Neural crest cell (in vitro differentiated cells): ENCODE measurements at places on chromosomes 2 and 18. TPM values are rescaled to one million over a fixed set of nuclear protein-coding genes. Genes with fewer than 3 reads are reported as not detected.

FLACC1 gene
- 0.77 and 1.0 TPM in 2 replicates for total RNA-seq

DAPL1 gene
- not detected in 2 replicates for total RNA-seq

C2orf15 gene
- total RNA-seq, result 0.23 and 0.37 TPM in 2 replicates

SLC35F6 gene
- total RNA-seq, result 28.9 and 30.6 TPM in 2 replicates

CPS1 gene
- total RNA-seq, result 7.9 and 8.8 TPM in 2 replicates

ZFP36L2 gene
- 39.8 and 39.9 TPM in 2 replicates for total RNA-seq

TFCP2L1 gene
- total RNA-seq, result not detected in 2 replicates

MAT2A gene
- 404 and 405 TPM in 2 replicates for total RNA-seq

COLEC11 gene
- not detected in 2 replicates for total RNA-seq

DOK1 gene
- 22.4 TPM in 2 replicates for total RNA-seq

AQP12B gene
- total RNA-seq, result not detected in 2 replicates

LDLRAD4 gene
- total RNA-seq, result 1.4 and 1.7 TPM in 2 replicates

GYPC gene
- 84.4 and 89.4 TPM in 2 replicates for total RNA-seq

CCDC68 gene
- not detected in 2 replicates for total RNA-seq

AFF3 gene
- total RNA-seq, result 20.9 and 25.7 TPM in 2 replicates

IL36B gene
- not detected in 2 replicates for total RNA-seq

ERCC3 gene
- 63.6 and 67.4 TPM in 2 replicates for total RNA-seq

DTNA gene
- total RNA-seq, result 11.3 and 13.3 TPM in 2 replicates

GKN2 gene
- total RNA-seq, result not detected in 2 replicates

C1D gene
- total RNA-seq, result 17.3 and 20.2 TPM in 2 replicates

DNA sequence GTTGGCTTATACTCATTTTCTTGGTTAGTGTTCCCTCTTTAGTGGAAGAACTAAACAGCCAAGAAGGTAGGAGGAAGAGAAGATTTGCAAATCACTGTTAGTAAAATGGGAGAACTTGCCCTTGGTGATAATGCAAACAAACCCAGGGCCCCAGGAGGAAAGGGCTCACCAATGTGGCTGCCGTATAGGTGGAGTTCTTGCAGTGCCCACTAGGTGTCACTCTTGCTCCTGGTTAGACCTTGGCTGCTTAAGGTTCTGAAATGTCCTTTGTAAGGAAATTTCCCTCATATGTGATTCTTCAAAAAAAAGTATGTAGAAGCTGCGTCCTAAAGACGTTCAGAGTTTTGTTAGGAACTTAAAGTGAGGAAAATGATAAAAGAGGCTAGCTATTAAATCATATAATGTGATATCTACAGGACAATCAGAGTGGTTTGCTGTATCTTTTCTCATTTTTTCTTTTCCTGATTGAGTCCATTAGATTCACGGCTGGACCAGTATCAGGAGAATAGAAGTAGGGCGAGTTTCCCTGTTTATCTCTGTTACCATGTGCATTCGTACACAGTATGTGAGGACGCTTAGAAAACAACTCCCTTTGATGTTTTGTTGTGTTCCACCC is 48.6 kb downstream of the RPIA start:
- DNase-seq, result peak; percentile 69
- H3K4me1 ChIP-seq, result peaks cover 10% of the 10 kb centered on the region
- H3K27ac ChIP-seq, result no peak overlapping the region
- no peak overlapping the region for H3K4me3 ChIP-seq

DNA sequence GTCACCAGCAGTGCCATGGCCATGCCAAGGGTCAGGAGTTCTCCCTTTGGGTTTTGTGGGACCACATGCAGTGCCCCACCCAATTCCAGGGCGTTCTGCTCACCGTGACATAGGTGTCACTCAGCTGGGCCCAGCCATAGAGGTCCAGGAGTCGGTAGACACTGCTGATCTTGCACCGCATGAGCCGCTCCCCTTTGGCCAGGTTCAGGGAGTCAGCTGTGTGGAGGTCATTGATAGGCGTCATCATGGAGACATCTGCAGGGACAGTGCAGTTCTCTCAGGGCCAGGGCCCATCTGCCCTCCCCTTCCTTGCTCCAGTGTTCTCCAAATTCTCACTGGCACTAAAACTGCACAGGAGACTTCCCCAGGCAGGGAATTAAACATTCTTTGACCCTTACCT is 71.9 kb downstream of the ADD2 start:
- DNase-seq, result no peak
- H3K27me3 ChIP-seq, result no peaks in the 10 kb centered on the region
- peaks cover 3% of the 10 kb centered on the region for H3K36me3 ChIP-seq
- no peak overlapping the region for H3K27ac ChIP-seq
- H3K4me3 ChIP-seq, result no peak overlapping the region

DNA sequence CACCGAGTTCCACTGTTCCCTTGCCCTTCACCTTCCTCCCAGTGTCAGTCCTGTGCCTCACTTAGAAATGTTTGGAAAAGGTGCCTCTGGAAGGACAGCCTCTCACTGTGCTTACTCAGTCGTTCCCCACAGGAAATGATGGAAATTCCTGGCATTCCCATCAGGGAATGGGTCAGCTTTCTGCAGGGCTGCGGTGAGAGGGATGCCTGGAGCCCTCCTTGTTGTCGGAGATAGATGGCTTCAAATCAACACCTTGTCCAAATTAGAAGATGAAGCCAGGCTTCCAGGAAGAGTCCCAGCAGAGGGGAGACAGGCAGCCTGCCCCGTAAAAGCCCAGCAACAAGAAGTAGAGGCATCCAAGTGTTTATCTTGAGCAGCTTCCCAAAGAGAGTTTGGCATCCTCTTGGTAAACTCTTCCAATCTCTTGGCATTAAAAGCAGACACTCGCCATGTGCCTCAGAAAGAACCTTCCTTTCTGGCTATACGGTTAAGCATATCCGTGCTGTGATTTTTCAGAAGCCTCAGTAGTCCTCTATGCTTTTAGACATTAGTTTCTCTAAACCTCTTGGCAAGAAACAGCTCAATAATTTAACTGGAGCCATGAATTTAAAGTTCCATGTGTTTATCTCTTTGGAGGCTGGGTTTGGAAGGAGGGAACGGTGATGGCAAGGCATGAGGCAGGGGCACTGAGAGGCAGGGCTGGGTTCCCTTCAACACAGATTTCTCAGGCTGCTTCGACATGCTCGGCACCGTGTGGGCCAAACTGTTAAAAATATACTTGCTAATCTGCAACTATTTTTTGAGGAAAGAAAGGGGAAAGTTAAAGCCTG is 25.1 kb downstream of the COLEC12 start:
- H3K4me1 ChIP-seq, result peaks cover 20% of the 10 kb centered on the region
- H3K4me3 ChIP-seq, result no peak overlapping the region
- no peak overlapping the region for H3K27ac ChIP-seq
- no peak for DNase-seq

DNA sequence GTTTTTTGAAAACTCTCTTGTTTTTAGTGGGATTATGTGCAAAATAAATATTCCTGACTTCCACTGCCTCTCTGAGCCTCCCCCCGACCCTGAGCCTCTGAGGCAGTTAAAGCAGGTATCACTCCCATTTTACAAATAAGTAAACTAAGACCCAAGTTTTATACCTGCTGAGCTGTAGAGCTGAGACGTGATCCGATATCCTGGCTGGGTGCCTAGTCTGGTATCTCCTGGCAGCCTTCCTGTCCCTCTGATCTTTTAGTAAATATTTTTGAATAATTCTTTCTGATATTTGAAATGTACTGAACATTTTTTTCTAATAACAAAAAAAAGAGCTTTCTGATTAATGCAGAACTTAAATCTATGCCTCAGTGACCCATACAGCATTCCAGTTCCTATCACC is 108.3 kb upstream of the NOSTRIN start:
- DNase-seq, result no peak
- H3K36me3 ChIP-seq, result peaks cover 17% of the 10 kb centered on the region
- H3K4me1 ChIP-seq, result no peaks in the 10 kb centered on the region
- no peak overlapping the region for H3K4me3 ChIP-seq
- H3K27me3 ChIP-seq, result no peaks in the 10 kb centered on the region

DNA sequence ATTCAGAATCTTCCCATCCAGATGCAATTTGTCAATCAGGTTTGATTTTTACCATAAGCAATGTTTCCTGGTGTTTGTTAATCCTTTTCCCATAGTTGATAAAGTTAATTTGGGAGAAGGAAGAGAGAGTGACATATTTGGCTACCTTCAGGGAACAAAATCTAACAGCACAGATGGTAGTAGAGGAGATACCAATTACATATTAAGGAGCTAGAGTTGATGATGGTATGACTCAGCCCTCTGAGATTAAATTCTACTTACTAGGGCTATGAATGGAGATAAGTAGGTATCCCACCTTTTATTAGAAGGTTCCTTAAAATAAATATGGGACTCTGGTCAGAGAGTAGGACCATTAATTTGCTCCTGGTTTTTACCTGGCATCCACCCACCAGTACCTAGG is 139.7 kb downstream of the EHBP1 start:
- H3K4me1 ChIP-seq, result no peaks in the 10 kb centered on the region

GRCh38 chr2:128540670-128541069 is 222.0 kb upstream of the HS6ST1 start:
- H3K36me3 ChIP-seq, result no peaks in the 10 kb centered on the region
- H3K27ac ChIP-seq, result no peak overlapping the region
- DNase-seq, result no peak

GRCh38 chr2:120709608-120710041 is 26.0 kb upstream of the GLI2 start:
- H3K27ac ChIP-seq, result no peak overlapping the region
- H3K27me3 ChIP-seq, result peaks cover 49% of the 10 kb centered on the region
- no peak overlapping the region for H3K4me3 ChIP-seq
- no peaks in the 10 kb centered on the region for H3K36me3 ChIP-seq
- H3K4me1 ChIP-seq, result peaks cover 22% of the 10 kb centered on the region
- DNase-seq, result no peak

DNA sequence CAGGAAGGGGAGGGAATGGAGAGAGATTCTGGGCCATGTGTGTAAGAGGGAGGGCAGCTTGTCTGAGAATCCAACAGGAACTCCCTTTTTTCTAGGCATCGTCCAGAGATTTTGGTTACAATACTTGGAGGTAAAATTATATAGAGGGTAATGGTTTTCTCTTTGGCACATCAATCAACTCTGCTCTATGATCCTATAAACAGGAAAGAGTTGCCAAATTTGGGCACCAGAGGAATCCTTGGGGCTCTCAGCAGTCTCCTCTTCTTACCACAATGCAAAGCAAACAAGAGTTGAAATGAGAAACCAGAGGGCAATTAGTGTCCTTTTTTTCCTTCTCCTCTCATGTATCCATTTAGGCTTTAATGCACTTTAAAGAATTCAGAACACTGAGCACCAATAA is 243.4 kb downstream of the SLC8A1 start:
- H3K27ac ChIP-seq, result no peak overlapping the region
- no peaks in the 10 kb centered on the region for H3K27me3 ChIP-seq

GRCh38 chr2:39390216-39390615 is 46.9 kb downstream of the MAP4K3 start:
- H3K36me3 ChIP-seq, result peaks cover 2% of the 10 kb centered on the region
- H3K4me1 ChIP-seq, result peaks cover 25% of the 10 kb centered on the region
- no peak overlapping the region for H3K27ac ChIP-seq
- H3K27me3 ChIP-seq, result no peaks in the 10 kb centered on the region
- H3K4me3 ChIP-seq, result no peak overlapping the region
- no peak for DNase-seq

GRCh38 chr18:23861805-23862470 is 152.6 kb upstream of the TTC39C start:
- no peak overlapping the region for H3K4me3 ChIP-seq
- DNase-seq, result no peak
- peaks cover 16% of the 10 kb centered on the region for H3K4me1 ChIP-seq
- peak overlapping the region; percentile 72 for H3K27ac ChIP-seq

GRCh38 chr2:124241-124880 is 78.1 kb upstream of the FAM110C start:
- H3K27me3 ChIP-seq, result peaks cover 6% of the 10 kb centered on the region
- no peak overlapping the region for H3K4me3 ChIP-seq
- H3K36me3 ChIP-seq, result peaks cover 3% of the 10 kb centered on the region

DNA sequence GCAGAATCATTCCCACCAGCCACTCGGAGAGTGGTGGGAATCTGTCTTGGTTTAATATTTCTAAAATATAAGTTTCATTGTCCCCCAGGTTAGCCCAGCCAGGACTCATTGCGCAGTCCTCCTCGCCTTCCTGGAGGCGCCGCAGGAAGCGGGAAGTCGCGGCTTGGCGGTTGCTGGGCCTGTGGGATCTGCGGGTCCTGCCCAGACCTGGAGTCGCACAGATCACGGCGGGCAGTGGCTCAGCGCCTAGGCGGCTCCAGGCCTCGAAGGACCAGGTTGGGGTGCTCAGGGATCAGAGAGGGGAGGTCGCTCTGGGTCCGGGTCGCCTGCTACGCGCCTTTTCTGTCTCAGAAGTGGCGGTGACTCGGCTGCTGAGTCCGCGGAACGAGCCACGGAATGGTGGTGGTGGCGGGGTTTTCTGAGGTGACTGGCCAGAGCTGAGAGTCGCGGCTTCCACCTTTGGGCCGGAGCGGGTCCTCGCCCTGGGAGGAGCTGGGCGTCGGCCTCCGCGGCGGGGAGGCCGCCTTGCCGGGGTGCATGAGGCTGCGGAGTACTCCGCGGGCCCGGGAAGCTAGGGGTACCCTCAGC is 2.6 kb downstream of the HOXD3 start:
- no peak overlapping the region for H3K27ac ChIP-seq
- DNase-seq, result no peak
- peaks cover 16% of the 10 kb centered on the region for H3K4me1 ChIP-seq
- H3K4me3 ChIP-seq, result no peak overlapping the region
- peaks cover 4% of the 10 kb centered on the region for H3K36me3 ChIP-seq

GRCh38 chr2:225938991-225939390 is 539.5 kb downstream of the NYAP2 start:
- no peaks in the 10 kb centered on the region for H3K27me3 ChIP-seq
- DNase-seq, result no peak
- H3K4me1 ChIP-seq, result no peaks in the 10 kb centered on the region

DNA sequence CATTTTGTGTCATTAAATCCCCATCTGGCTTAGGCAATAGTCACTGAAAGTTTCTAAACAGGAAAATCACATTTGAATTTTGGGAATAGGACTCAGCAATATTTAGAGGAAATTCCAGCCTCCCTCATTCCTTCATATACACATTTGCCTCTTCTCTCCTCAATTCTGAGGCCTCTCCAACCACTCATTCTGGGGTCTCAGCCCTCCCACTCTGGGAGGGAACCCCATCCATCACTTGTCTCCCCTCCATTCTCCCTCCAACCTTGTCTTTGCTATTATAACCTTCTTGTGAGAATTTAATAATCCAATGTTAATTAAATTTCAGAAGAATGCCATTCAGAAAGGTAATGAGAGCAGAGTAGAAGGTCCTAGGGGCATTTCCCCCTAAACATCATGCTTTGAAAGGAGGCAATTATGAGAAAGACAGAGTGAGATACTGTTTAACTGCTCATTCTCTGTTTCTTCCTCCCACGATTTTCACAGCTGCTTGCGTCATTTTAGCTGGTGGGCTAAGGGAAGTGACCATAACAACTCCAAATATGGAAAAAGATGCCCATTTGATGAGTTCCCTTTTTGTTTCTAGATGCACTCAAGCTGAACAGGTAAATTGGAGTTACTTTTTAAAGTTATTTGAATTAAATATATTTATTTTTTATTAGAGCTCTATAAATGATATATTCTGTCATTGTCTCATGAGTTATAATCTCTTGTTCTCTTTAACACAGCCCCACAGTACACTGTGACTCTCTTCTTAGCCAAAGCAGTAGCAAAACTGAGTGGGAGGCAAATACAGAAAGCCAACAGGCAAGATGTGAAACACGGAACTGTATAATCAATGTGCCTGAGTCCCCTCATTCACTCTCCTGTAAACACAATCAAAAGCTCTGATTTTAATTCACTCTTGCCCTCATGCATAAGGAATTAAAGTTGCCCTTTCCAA is 135.1 kb downstream of the DLGAP1 start:
- H3K27me3 ChIP-seq, result no peaks in the 10 kb centered on the region
- H3K4me3 ChIP-seq, result peak overlapping the region; percentile 27
- no peak for DNase-seq

- H3K27ac ChIP-seq, result no peak overlapping the region
- no peak for DNase-seq
- no peaks in the 10 kb centered on the region for H3K27me3 ChIP-seq
- no peak overlapping the region for H3K4me3 ChIP-seq
- H3K4me1 ChIP-seq, result peaks cover 17% of the 10 kb centered on the region
- no peaks in the 10 kb centered on the region for H3K36me3 ChIP-seq
These were observed 109.2 kb upstream of the MGAT5 start for GRCh38 chr2:134144651-134145050.
